ENCODE measurements at places on chromosomes 13 and 19. TPM values are rescaled to one million over a fixed set of nuclear protein-coding genes. Genes with fewer than 3 reads are reported as not detected.

GRCh38 chr13:36888645-36889044, 31.4 kb downstream of the SMAD9 start:
- DNase-seq: no peak

DNA sequence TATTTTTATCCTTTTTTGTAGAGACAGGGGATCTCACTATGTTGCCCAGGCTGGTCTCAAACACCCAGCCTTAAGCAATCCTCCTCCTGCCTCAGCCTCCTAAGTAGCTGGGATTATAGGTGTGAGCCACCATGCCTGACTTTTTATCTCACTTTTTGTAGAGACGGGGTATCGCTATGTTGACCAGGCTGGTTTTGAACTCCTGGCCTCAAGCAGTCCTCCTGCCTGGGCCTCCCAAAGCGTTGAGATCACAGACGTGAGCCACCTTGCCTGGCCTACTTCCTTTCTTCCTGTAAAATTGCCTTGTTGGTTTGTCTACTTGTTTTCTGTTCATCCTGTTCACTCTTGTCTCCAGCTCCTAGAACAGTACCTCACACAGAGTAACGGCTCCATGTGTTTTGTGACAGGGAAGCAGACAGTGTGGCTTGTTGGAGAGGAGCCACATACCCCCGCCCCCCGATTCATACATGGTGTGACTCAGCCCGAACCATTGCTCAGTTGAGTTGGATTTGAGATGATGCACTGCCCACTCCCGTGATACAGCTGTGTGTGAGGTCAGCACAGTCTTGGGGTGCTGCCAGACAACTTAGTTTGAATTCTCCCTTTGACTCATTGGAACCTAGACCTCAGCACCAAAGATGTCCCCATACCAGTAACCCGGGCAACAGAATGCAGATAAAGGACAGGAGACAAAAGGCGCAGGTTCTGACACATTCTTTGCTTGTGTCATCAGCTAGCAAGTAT, 34.2 kb downstream of the GPR42 start:
- no peak for DNase-seq

DNA sequence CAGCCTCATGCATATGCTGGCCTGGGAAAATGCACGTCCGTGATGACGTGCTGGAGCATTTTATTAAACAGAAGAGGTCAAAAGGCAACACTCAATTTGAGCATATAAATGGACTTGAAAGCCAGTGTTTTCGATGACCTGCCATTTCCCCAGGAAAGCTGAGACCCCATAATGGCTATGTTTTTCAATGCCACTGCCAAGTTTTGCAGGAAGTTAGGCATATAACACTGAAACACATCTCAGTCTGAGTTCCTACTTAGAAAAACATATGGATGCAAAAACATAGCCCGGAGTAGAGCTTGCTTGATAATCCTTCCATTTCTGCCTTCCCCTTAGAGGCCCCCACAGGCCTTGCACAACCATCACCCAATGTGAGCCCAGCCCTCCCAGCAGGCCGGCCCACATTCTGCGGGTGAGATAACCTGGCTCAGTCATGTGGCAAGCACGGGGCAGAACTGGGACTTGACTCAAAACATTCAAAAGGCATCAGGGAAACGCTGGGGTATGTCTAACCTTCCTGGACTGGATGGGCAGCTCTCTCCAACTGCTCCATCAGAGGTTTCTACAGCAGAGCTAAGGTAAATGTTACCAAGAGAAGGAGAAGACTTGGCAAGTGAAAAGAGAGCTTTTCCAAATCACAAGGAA, 24.9 kb downstream of the EPS15L1 start:
- DNase-seq: peak; percentile 82

DNA sequence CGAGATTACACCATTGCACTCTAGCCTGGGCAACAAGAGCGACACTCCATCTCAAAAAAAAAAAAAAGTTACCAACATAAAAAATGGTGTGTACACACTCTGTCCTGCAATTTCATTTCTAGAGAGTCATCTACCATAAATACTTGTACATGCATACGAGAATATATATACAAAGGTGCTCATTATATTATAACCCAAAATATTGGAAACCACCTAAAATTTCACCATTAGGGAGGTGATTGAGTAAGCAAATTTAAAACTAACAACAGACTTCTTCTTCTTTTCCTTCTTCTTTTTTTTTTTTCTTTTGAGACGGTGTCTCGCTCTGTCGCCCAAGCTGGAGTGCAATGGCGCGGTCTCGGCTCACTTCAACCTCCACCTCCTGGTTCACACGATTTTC, 7.4 kb upstream of the C5AR1 start:
- no peak for DNase-seq

DNA sequence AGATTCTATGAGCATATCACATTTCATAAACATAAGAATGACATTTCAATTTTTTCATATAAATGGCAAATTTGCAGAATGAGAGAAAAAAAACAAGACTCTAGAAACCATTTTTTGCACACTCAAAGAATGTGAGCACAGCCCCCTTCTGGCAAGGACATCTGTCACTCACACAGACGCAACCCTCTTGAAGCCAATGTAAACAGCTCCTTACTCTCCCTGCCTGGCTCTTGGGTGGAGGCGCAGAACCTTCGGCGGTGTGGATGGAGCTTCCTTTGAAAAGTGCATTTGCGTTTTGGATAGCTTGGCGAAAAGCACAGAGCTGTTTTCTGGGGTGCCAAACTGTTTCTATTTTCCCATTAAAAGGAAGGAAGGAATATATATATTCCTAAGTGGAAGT, 367.6 kb upstream of the TSHZ3 start:
- no peak for DNase-seq

DNA sequence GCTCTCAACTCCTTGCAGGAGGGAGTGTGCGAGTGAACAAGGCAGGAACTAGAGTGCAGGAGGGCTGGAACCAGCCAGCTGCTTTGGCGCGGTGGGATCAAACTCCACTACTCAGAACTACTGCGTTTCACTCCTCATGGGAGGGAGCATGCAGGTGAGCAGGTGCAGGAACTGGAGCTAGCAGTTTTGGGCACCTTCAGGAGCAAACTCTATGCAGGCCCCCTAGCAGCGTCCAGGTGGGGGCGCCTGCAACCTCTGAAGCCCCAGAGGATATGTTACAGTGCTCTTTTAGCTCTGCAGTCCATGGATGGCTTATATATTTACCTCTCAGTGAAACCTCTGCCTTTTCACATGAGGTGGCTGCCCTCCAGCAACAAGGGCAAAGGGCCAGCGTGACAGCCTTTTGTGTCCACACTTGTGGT, 1303.4 kb downstream of the PCDH9 start:
- peak; percentile 52 for DNase-seq

DNA sequence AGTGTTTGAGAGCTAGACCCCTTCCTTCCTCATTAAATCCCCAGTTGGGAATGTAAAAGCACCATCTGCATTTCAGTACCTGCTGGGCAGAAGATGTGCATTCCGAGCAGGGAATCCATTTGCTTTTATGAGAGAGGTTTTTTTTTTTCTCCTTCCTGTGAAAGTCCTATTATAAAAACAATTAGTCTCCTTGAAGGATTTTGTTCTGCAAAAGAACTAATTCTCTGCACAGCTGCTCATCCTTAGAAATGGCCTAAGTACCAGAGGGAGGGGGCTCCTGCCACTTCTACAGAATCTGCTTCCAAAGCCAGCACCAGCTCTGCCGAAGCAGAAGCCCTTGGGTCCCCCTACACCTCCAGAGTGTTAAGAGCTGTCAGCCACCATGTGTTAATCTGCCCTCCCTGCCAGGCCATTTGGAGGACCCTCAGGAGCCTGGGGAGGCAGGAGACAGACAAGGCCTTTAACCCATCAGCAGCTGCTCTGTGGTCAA, 36.4 kb upstream of the SERPINE3 start:
- DNase-seq: no peak

DNA sequence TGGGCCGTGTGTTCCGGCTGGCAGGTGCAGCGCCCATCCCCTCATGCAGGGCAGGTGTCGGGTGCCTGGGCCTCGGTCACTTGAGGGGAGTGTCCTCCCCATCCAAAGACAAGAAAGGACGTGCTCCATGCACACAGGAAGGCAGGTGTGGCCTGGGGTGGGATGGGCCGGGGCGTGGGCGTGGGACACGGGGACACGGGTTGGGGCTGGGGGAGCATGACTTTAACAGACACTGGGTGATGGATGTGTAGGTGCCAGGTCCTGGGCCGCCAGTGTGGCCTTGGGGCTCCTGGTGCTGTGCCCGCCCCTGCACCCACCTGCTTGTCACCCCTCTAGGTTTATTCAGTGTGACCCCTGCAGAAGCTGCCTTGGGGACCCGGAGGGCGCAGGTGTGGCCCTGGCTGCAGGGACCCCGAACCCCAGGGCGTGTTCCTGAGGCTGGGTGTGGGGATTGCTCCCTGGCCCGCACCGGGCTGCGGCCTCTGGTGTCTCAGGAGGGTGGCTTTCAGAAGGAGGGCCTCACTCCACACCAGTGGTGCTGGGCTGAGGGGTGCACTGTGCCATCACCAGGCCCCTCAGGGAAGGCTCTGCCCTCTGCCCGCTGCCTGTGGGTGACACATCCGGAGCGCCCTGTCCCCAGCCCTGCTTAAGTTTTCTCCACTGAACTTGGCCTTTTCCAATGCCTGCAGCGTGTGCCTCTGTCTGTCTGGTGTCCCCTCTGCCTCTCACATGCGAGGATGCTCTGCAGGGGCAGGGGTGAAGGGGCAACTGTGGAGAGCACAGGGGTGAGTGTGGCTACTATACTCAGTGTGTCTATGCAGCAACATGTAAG, 5.2 kb downstream of the TMEM255B start:
- DNase-seq: no peak

The PTGIR gene
- total RNA-seq: 2.8 TPM

The FFAR3 gene
- total RNA-seq: not detected

The HSH2D gene
- total RNA-seq: 0.32 TPM
